Cortex of kidney (tissue), 1 donor: ENCODE measurements at places on chromosomes 1 and 21.

DNA sequence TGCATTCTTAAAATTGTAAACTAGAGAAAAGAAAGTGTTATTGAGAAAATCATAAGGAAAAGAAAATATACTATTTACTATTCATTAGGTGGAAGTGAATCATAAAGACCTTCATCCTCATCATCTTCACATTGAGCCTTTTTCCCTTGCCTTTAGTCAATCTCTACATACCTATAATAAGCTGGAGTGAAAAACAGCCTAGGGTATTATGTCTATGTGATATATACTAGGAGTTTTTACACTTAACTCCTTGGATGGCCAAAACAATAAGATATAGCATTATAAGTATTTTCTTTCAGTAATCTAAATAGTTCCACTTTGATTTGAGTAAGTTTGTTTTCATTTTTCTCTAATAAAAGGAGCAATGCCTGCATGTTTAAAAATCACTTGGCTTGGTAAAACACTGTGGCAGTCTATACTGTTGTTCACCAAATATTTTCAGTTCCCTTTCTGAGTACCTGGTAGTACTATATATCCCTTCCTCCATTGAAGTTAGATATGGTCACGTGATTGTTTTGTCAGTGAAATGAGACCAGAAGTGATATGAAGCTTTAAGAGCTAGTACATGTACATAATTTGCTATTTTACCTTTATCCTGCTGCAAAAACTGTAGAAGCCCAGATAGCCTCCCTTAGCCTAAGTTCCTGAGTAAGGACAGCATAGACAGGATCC lies 78.3 kb downstream of the CLEC20A start:
- DNase-seq: no peak

- DNase-seq: no peak
Measured at GRCh38 chr1:220914283-220915116, 35.3 kb downstream of the HLX start.

DNA sequence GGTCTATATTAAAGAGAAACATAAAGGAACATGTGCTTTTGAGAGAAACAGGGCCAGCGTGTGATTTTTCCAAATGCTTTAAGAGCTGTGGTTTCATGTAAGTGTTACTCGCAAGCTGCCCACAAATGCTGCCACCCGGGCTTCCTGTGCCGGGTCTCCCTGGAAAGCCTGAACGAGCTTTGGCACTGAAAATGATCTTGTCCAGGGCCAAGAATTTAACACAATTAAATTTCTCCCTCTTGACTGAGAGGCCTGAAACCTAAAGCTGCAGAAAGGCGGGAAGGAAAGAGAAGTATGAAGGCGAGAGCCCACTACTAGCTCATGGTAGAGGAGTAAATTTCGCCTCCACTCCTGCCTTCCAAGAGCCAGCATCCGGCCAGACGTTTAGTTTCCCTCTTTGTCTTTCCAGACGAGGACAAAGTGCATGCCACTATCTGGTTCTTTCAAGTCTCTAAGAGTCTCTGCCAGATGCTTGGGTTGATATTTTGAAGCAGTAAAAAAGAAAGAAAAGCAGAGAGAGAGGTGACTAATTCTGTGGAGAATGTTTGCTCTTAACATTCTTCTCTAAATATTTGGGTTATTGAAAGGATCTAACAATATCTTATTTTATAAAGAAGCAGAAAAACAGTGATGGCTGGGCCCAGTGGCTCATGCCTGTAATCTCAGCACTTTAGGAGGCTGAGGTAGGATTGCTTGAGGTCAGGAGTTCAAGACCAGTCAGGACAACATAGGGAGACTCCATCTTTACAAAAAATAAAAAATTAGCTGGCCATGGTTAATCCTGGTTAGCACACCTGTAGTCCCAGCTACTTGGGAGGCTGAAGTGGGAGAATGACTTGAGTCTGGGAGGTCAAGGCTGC lies 100.0 kb upstream of the HNRNPU start:
- DNase-seq: no peak

- no peak for DNase-seq
Measured at GRCh38 chr1:230365723-230366307, 60.3 kb downstream of the PGBD5 start.

DNA sequence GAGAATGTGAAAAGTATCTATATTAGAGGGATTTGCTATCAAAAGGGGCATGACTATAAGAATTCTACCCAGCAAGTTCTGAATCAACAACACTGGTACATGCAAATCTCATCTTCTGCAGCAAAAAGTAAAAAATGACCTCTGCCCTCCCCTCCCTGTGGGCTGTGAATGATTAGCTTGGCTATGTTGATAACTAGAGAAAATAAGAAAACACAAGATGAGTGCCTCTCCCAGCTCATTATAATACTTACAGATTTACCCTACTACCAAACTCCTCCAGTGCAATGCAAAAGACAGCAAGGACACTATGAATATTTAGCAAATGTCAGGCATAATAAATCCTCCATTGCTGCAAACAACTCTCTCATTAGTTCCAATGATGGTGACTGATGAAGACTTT lies 102.4 kb downstream of the SLC45A1 start:
- DNase-seq: no peak

- DNase-seq: no peak
Measured at GRCh38 chr1:71788113-71788512, 494.2 kb downstream of the NEGR1 start.

DNA sequence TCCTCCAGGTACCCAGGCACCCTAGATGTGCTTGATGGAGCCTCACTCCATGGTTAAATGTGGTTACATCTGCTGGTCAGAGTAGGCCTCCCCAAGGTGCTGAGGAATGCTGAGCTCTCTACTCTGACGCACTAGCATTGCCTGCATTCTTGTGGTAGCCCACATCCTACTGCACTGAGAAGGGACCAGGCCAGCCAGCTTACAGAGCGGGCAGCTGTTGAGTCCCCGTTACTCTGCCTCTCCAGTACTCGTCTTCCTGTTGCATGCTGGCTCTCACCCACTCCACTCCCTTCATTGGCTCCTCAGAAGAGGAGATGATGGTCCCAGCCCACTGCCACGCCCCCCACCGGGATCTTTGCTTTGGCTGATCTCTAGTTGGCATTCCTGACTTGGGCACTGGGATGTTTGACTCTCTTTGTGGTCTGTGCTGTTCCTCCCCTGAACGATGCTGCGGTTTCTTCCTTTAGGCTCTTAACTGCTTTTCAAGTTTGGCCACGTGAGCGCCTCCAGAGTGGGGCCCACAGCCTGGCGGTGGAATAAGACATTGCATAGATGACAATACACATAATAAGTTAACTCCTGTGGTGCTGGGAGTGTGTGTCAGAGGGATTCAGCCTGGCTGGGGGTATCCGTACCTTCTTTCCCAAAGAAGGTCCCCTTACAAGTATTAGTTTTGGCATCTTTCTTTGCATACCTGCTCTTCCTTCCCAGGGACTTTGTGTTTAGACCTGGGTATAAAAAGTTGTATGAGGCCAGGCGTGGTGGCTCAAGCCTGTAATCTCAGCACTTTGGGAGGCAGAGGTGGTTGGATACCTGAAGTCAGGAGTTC lies 18.6 kb downstream of the AZIN2 start:
- no peak for DNase-seq
